ENCODE measurements at places on chromosomes 2 and 18. TPM values are rescaled to one million over a fixed set of nuclear protein-coding genes. Genes with fewer than 3 reads are reported as not detected.

Gene PIEZO2
- 49.3 TPM for total RNA-seq

Gene DNER
- not detected for total RNA-seq

Gene UBR3
- 36.8 TPM for total RNA-seq

Gene AFF3
- 4.0 TPM for total RNA-seq

Gene EMILIN2
- 30.0 TPM for total RNA-seq

Gene DPP10
- total RNA-seq: not detected

Gene KCNE4
- total RNA-seq: 30.5 TPM

Gene FSHR
- not detected for total RNA-seq

Gene PROKR1
- total RNA-seq: not detected

Gene SRD5A2
- total RNA-seq: 11.4 TPM

Gene PTPRM
- total RNA-seq: 114 TPM

Gene EIPR1
- total RNA-seq: 24.8 TPM

Gene TMEM18
- total RNA-seq: 16.0 TPM

Gene CELF4
- not detected for total RNA-seq

Gene NOSTRIN
- 0.12 TPM for total RNA-seq

Gene RBM43
- 8.4 TPM for total RNA-seq

Gene RFX8
- total RNA-seq: 6.8 TPM

All from hair follicle dermal papilla cell (primary cell).